Fibroblast of mammary gland (primary cell): ENCODE measurements at places on chromosomes 3 and 15.

DNA sequence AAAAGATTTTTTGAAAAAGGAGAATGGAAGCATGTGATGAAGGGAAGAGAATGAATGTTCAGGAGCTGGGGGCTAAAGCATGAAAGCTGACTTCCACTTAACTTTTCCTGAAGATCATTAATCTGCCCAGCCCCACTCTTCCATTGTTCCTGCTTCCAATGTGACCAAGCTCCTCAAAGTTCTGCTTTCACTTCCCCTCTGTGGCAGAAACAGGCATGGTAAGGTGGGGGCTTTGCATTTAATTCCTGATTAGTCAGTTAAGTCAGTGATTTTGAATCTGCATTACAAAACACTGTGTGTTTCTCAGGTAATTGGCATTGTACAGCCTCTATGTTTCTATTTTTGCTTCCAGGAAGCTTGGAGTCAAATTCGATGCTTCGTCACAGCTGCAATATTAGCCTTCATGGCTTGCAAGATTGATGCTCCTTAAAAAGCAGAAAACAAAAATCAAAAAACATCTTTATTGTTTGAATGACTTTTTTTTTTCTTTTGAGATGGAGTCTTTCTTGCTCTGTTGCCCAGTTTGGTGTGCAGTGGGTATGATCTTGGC is 7.3 kb upstream of the TM6SF1 start:
- no peak for DNase-seq

DNA sequence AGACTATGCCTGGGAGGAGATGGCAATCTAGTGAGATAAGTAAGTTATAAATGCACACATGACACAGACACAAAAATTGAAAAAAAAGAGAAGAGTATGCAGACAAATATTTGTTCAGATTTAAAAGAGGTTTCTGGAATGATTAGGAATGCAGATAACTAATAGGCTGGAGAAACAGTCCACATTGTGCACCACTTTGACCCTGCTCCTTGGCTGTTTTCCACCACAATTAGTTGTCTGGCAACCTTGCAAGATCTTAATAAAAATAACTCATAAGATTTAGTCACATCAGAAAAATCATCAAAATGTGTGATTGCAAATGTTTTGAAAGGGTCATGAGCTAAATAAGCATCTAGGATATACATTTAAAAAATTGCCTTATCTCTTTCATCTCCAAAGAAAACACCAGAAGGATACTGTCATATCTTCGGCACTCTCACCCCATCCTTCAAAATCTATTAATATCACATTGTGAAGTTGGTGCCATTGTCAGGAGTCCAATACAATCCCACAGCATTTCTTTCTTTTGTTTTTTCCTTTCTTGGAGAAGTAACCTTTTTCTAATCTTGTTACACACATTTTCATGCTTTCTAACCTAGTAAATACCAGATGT is 153.7 kb upstream of the KCNMB2 start:
- DNase-seq: peak; percentile 93

- DNase-seq: peak; percentile 77
Observed at GRCh38 chr3:40317061-40317855, 7.8 kb downstream of the EIF1B start.

DNA sequence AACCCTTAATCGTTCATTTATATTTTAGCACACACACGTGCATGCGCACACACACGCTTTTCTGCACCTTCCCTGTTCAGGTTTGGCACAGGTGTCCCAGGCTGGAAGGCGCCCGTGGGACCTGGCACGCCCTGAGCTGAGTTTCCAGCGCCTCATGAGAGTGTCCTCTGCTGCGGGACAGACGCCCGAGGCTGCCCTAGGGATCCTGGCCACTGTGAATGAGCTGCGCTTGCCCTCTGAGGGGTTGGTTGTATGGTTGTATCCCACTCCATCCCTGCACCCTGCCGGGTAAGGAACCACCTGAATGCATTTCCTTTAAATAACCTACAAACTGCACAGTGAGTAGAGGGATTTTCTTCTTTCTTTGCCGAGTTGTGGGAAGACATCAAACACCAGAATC is 12.2 kb upstream of the MEX3B start:
- DNase-seq: no peak

DNA sequence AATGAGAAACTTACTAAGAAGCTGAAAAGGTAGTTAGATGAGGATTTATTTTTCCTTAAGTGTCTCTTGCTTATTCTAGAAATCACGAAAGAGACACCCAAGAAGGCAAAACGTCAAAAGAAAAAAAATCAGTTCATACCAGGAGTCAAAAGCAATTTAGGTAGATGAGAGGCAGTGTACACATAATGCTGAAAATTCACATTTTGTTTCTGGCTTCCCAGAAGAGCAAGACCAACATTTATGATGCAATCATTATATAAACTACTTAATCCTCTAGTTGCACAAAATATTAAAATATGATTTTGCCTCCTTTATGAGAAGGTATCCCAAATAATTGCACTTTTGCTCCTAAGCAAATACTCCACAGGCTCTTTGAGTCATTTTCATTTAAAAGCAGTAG is 228.0 kb downstream of the FMN1 start:
- DNase-seq: no peak

DNA sequence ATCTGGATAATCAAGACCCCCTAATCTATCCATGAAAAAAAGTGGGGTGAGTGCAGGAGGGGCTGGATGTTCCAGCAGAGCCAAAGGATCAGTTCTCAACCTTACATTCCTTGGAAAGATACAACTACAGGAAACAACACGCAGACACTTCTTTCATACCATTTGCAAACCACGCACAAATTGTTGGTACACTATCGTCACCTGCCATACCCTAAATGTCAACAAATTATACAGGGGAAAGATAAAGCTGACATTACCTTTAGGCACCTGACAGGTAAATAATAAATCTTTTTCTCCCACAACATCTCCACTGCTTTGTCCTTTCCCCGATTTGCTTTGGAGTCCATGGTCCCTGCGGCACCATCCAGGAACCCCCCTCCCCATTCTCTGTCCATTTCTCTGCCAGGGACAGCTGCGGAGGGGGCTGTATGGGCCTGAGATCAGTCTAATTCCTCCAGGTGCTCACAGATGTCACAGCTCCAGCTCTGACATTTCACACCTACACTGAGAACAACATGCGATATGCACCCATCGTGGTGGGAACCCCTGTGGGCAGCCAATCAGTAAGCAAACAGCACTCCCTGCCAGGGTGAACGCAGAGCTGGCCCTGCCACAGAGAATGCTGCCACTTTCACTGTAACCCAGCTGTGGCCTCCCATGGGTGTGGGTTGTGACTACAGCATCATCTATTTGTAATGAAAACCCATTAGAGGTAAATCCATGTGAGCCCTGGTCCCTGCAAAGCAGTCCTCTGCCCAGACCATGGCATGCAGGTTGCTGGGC is 37.7 kb upstream of the BCL2L10 start:
- DNase-seq: no peak

DNA sequence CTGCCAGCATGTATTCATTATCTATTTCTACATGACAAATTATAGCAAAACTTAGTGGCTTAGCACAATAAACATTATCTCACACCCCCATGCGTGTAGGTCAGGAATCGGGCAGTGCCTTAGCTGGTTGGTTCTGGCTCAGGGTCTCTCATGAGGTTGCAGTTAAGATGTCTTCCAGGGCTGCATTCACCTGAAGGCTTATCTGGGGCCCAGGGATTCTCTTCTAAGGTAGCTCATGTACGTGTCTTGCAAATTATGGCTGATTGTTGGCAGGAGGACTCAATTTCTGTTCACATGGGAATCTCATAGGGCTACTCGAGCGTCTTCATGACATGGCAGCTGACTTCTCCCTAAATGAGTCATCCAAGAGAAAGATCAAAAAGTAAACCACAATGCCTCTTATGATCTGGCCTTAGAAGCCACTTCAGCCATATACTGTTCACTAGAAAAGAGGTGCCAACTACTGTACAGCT is 42.9 kb upstream of the TSC22D2 start:
- peak; percentile 91 for DNase-seq

- DNase-seq: no peak
Observed at GRCh38 chr3:157113832-157114505, 46.0 kb downstream of the CCNL1 start.

DNA sequence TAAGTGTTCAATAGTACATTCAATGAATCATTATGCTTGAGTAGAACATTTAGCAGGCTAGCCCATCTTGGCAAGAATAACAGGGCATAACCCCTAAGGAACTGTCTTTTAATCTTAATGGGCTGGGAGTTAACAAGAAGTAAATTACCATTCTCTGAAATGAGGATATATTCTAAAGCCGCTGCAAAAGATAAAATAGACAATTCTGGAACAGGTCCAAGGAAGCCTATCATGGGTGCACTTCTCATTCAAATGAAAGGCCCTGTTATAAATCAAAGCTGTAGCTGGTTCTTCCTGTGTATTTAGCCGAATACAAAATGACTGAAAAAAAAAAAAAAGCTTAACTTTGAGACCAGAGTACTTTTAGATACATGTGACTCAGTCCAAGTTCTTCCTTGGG is 15.6 kb downstream of the MTHFS start:
- no peak for DNase-seq

GRCh38 chr15:91118817-91119590 is 18.9 kb downstream of the SV2B start:
- DNase-seq: no peak

GRCh38 chr15:88745696-88746095 is 57.5 kb upstream of the ACAN start:
- peak; percentile 73 for DNase-seq

- DNase-seq: no peak
Observed at GRCh38 chr3:13012221-13012691, 61.0 kb downstream of the IQSEC1 start.

GRCh38 chr15:26081758-26082220 is 218.7 kb upstream of the ATP10A start:
- DNase-seq: no peak

DNA sequence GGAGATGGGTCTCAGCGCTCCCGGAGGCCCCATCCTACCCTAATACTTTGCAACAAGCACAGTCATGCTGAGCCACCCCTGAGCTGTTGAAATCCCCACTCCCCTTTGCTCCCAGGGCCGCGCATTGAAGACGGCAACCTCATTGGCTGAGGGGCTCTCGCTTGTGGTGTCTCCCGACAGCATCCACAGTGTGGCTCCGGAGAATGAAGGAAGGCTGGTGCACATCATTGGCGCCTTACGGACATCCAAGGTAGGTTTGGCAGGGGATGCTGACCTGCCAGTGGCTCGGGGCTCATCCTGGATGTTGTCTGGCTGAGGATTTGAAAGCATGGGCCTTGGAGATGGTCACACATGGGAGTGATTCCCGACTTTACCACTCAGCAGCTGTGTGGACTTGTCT is 5.9 kb downstream of the TMEM43 start:
- DNase-seq: no peak

DNA sequence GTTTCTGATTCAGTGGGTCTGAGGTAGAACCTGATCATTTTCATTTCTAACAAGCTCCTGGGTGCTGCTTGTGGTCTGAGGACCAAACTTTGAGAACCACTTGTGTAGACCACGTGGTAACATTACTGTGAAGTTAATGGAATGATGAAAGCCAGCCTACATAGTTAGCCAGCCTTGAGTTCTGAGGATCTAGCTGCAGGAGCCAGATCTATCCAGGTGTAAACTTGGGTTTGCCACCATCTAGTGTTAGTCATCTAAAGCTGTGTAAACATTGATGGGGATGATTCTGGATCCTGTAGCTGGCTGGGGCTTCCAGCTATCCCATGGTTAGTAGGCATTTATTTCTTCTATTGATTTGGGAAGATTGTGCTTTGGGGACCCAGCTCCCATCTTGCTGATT is 170.0 kb downstream of the TMEM108 start:
- no peak for DNase-seq

DNA sequence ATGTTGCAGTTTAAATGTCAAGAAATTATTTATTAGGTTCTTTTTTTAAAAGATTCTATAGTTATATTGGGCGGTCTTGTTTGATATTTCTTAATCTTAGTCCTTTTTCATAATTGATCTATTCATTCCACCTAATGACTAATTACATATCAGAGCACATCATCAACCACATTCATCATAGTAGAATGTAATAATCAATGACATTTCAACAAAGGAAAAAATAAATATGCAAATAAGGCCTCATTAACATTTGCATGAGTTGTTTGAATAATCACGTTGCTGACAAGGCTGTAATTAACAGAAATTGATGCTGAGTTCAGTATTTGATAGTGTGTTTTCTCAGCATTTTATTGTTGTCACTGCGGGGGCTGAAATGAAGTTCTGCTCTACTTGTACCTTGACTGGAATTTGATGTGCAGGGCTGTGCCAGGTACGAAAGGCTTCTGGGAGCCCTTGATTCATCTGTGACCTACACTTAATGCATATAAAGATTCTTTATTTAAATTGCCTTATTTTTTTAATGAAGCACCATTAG is 215.7 kb downstream of the TCF12 start:
- no peak for DNase-seq

DNA sequence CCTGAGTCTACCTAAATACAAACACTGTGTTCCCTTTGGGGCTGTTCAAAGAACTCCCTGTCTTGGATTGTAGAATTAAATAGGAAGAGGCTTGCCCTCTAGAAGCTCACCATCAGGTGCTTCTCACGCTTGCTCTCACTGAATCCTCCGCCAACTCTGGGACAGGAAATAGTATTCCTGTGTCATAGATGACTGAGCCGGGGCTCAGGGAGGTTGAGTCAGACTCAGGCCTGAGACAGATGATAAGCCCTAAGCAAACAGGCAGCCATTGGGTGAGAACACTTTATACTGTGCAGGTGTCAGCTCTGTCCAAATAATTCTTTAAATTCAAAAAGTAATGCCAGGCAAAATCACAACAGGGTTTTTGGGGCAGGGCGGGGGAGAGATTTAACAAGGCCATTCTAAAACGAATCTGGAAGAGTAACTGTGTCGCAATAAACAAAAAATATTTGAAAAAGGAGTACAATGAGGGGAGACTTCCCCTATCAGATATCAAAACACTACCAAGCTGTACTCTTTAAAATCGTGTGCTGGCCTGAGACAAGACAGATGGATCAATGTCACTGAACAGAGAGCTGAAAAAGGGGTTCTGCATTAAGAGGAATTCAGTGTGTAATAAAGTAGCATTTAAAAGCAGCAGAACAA is 59.0 kb downstream of the EPHB3 start:
- peak; percentile 53 for DNase-seq

- no peak for DNase-seq
Observed at GRCh38 chr3:141430316-141430715, 56.5 kb upstream of the RASA2 start.
